ENCODE measurements at places on chromosomes 4 and X.

- no peak for DNase-seq
Observed at GRCh38 chr4:157564771-157565170, 344.2 kb downstream of the GRIA2 start.

DNA sequence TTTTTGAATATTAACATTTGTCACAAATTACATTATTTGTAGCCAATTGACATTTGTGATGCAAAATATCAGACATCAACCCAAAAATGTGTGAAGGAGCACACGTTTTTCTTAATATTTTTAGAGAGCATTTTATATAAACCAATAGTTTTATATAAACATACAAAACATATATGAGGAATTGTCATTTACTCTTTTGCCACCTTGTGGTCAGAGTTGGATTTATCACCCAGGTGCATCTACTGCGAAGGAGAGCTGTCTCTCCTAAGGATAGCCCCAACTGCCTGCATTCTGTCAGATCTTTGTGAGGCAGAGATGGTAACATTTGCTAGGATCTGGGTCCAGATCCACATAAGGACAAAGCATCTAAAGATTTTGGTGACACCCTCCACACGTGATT is 2.5 kb upstream of the USP27X start:
- DNase-seq, result no peak

DNA sequence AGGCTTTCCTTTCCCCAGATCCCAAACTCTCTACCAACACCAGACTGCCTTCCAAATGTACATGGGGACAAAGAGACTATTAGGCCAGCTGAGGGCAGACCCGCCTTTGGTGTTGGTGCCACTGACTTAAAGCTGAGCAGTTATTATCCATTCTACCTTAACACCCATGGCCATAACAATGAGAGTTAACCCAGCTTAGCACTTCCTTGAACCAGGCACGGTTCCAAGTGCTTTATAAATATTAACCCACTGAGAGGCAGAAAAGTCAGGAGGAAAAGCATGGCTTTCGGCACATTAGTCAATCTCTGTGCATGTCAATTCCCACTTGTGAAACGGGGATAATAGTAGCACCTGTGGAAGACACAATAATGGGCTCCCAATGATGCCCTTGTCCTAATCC is 243.1 kb upstream of the ANXA3 start:
- DNase-seq, result no peak

DNA sequence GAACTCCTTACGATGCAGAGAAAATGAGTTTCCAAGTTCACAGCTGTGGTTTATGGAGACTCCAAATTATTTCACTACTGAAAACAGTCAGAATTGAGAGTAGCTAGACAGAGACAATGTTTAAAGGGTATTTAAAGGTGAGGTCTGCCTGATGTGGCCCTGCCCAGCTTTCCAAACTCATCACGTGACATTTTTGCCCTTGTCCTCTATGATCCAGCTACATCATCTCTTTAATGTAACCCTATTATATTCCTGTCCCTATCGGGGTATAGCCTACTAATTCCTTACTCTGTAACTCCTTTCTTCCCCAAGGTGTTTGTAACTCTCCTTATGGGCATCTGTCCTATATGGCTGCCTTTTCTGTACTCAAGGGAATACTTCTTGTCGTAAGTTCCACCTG is 297.2 kb downstream of the GRXCR1 start:
- DNase-seq, result no peak

DNA sequence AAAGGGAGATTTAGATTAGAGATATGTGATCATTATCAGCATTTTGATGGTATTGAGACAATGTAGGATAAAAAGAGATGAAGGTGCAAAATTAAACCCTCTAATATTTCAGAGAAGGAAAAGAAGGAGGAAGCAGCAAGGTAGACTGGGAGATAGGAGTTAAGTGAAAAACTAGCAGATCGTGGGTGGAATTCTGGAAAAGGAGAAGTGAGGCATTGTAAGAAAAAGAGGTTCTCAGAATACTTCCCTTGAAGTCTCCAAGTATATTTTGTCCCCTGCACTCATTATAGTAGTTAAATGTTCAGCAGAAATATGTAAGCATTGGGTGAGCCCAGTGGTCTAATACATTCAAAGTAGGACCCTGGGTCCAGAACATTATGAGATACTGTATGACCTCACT is 30.3 kb downstream of the COPS4 start:
- no peak for DNase-seq

- DNase-seq, result peak; percentile 32
Observed at GRCh38 chr4:3655963-3656362, 110.2 kb upstream of the ADRA2C start.

- peak; percentile 0 for DNase-seq
Observed at GRCh38 chrX:54920610-54921426, at the start of gene TRO. Gene TRO (plus strand): TSS chrX:54920824. CDS start chrX:54922247, 1,423 bp downstream.

- DNase-seq, result no peak
Observed at GRCh38 chrX:24285082-24285481, 28.8 kb downstream of the SUPT20HL2 start.

- no peak for DNase-seq
Observed at GRCh38 chrX:69101683-69102251, 63.5 kb downstream of the PJA1 start.

DNA sequence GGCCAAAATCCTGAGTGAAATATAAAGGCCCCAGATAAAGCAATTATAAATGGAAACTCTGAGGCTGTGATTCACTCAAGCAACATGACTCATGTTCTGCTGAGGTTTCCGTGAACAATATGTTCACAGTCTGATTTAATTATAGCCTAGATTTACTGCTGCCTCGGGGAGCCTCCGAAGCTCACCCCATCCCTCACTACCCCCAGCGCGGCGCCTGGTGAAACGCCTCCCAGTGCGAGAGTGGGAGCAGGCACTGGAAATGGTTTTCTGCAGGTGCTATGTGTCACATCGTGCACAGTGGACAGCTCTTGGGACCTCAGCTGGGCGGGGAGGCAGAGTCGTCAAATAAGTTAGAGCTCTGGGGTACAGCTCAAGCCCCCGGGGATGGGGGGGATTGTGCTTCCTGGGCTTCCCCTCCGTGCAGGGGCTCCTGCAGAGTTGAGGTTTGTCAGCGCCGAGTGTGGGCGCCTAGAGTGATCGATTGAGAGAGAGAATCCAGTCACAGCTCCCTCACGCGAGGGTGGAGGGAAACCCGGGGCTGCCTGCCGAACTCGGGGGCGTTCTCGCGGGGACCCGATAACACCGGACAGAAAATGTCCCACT is 110.6 kb downstream of the PHKA2 start:
- no peak for DNase-seq

- no peak for DNase-seq
Observed at GRCh38 chrX:14267216-14267615, 237.5 kb upstream of the GEMIN8 start.

DNA sequence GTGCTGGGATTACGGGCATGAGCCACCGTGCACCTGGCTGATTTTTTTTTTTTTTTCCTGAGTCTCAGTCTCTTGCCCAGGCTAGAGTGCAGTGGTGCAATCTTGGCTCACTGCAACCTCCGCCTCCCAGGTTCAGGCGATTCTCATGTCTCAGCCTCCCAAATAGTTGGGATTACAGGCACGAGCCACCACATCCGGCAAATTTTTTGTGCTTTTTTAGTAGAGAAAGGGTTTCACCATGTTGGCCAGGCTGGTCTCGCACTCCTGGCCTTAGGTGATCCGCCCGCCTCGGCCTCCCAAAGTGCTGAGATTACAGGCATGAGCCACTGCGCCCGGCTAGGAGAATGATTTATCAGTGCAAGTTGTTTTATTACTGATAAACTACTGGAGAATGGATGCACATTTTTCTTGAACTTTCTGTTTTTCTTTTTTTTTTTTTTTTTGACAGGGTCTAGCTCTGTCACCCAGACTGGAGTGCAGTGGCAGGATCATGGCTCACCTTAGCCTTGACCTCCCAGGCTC is 39.7 kb upstream of the DHRSX start:
- no peak for DNase-seq

DNA sequence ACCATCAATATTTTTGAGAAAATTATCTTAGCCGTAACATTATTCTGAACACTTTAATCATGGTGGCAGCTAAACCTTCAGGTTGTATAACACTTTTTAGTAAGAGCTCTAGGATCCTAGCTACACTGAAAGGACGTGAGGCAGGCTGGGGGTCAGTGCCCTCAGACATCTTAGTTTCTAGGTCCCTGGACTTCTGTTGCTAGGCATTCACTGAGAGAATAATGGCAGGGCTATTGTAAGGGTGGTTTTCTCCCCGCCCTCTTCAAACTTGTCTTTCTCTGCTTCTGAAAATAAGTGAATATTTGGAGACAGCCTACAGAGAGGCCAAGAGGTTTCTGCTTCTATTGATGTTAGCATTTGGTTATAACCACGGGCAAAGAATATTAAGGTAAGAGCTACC is 15.4 kb upstream of the MMRN1 start:
- no peak for DNase-seq

DNA sequence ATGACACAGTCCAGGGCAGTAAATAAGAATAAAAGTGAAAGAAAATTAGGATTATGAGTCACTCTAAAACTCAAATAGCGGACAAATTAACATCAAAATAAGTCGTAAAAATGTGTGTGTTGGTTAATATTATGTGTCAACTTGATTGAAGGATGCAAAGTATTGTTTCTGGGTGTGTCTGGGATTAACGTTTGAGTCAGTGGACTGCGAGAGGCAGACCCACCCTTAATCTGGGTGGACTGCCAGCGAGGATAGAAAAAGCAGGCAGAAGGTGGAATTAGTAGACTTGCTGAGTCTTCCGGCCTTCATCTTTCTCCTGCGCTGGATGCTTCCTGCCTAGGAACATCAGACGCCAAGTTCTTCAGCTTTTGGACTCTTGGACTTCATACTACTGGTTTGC is 324.3 kb upstream of the PCDH10 start:
- DNase-seq, result no peak
